ENCODE measurements at places on chromosomes 4 and X.

GRCh38 chr4:772118-772517 is 53.8 kb downstream of the CPLX1 start:
- DNase-seq, result no peak

GRCh38 chr4:124079174-124079780 is 633.3 kb downstream of the ANKRD50 start:
- peak; percentile 13 for DNase-seq

- no peak for DNase-seq
Observed at GRCh38 chr4:8392591-8393190, 47.8 kb downstream of the ACOX3 start.

- no peak for DNase-seq
Observed at GRCh38 chrX:1475481-1475880, 22.8 kb upstream of the ASMTL start.

All from A172 (cell line).